Left colon (tissue), 2 donors: ENCODE measurements at places on chromosomes 2 and 18. TPM values are rescaled to one million over a fixed set of nuclear protein-coding genes. Genes with fewer than 3 reads are reported as not detected.

SERPINB3 gene
- not detected for total RNA-seq

ADD2 gene
- 0.21 TPM for total RNA-seq

MC5R gene
- not detected for total RNA-seq

LRP2 gene
- total RNA-seq = not detected

ELOA2 gene
- total RNA-seq = not detected

RFX8 gene
- total RNA-seq = not detected

ASB18 gene
- total RNA-seq = not detected

GRCh38 chr2:182173944-182174622, 188.4 kb downstream of the PPP1R1C start:
- DNase-seq = no peak

DNA sequence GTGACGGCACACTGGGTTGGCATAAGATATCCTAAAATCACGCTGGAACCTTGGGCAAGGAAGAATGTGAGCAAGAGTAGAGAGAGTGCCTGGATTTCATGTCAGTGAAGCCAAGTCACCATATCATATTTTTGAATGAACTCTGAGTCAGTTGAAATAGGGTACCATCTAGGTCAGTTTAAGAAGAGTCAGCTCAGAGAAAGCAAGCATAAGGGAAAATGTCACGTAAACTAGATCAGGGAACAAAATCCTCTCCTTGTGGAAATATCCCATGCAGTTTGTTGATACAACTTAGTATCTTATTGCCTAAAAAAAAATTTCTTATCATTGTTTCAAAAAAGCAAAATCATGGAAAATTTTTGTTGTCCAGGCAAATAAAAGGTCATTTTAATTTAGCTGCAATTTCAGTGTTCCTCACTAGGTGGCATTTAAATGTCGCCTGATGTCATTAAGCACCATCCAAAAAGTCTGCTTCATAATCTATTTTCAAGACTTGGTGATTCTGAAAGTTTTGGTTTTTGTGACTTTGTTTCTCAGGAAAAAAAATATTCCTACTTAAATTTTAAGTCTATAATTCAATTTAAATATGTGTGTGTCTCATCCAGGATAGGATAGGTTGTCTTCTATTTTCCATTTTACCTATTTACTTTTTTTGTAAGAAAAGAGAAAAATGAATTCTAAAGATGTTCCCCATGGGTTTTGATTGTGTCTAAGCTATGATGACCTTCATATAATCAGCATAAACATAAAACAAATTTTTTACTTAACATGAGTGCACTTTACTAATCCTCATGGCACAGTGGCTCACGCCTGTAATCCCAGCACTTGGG, 19.6 kb downstream of the RSAD2 start:
- DNase-seq = no peak

- no peak for DNase-seq
These were observed 39.8 kb downstream of the NUP35 start for GRCh38 chr2:183163821-183164649.

DNA sequence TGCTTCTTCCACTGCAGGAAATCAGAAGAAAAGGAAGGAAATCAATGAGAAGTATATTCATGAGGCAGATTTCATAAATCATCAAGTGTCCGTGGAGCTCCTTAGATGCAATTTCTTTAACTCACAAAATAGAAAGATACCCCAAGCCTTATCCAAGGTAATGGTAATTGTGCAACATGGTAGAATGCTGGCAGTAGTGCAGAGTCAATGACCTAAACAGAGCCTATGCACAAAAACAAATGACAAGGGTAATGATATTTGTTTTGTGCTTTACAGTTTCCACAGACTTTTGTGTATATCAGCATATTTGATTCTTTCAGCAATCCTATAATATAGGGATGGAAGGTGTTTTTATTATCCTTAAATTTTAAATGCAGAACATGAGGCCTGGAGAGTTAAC, 102.7 kb downstream of the SETBP1 start:
- DNase-seq = no peak

DNA sequence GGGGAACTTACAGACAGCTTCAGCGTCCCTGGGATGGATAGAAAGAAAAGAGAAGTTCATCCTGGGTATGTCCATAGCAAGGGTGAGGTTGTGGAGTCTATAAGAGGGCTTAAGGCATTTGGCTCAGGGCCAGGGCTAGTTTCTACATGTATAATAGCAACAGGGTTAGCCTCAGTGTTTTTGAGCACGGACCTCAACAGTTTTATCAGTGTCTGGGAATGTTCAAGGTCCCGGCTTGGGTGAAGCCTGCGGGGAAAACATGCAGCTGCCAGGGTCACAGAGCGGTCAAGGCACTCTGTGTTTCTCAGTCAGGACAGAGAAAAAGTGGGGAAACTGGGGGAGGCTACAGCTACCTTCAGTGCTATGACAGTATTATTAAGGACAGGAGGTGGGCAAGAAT, 427.7 kb upstream of the HS6ST1 start:
- no peak for DNase-seq

GRCh38 chr2:217981971-217982370, 20.8 kb downstream of the TNS1 start:
- DNase-seq = no peak

DNA sequence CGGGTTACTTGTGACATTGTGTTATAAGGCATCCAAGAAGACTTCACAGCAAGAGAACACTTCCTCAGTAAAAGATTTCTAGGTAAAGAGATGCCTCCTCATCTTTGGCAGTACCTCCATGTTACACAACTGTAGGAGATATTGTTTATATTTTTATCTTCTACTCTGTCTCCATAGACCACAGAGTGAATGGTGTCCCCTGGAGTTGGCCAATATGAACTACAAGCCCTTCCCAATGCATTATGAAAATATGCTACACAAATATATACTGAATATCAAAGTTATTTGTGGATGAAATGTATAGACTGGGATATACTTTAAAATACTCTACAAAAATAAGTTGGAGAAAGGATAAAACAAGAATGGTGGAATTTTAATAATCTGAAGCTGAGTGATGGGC, 46.7 kb downstream of the MBOAT2 start:
- DNase-seq = no peak

- no peak for DNase-seq
These were observed 26.8 kb downstream of the ADRA2B start for GRCh38 chr2:96089356-96090195.

- no peak for DNase-seq
These were observed 113.1 kb downstream of the SPP2 start for GRCh38 chr2:234163510-234164045.

DNA sequence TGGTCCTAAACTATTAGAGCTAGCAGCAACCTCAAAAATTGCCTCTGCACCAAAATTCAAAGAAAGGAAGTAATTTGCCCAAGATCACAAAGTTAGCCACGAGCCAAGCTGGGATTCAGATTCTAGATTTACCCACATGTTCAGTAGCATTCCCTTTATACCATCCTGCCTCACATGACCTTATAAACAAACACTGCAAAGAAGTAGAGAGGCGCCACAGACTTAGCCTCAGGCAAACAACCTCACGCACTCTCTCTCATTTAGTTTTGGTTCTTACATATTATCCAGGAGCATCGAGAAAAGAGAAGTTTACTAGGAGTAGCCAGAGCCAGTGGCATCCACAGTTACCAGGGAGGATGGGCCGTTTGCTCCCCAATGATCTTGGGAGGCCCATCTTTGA, 226.6 kb downstream of the OSR1 start:
- no peak for DNase-seq

DNA sequence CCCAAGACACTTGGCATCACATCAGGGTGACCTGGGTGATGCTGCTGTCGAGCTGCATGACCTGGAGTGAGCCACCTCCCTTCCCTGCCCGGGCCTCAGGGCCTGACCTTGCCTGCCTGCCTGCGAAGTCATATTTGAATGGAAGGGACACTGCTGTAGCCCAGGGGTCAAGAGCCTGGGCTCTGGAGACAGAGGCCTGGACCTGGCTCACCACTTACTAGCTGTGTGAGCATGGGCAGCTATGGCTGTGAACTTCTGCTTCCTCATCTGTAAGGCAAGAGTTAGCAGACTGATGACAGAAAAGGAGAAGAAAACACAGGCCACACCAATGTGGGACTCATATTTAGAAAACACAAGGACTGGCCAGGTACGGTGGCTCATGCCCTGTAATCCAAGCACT, 118.7 kb downstream of the ZFP36L2 start:
- no peak for DNase-seq

DNA sequence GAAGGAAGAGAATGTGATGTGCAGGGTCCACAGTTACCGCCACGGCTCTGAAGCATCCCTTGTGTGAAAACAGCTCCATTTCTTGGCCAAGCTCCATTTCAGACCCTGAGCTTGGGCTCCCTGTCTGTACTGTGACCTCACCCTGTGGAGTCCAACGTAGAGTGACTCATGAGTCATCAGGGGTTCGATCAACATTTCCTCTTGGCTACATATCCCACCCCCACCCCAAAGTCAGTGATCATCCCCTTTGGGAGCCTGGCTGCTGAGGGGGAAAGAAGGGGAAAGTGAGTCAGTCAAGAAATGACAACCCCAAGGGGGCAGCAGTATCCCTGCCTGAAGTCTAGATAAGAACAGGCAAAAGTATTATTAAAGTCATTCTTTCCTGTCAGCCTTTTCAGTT, 62.2 kb downstream of the PAPOLG start:
- DNase-seq = no peak

GRCh38 chr2:224591220-224591619, 6.1 kb upstream of the CUL3 start:
- no peak for DNase-seq

GRCh38 chr2:228675091-228675490, 493.6 kb upstream of the SPHKAP start:
- no peak for DNase-seq

- DNase-seq = no peak
These were observed 18.5 kb upstream of the NMS start for GRCh38 chr2:100451734-100452133.

- DNase-seq = no peak
These were observed 8.3 kb downstream of the SATB2 start for GRCh38 chr2:199449455-199449854.

DNA sequence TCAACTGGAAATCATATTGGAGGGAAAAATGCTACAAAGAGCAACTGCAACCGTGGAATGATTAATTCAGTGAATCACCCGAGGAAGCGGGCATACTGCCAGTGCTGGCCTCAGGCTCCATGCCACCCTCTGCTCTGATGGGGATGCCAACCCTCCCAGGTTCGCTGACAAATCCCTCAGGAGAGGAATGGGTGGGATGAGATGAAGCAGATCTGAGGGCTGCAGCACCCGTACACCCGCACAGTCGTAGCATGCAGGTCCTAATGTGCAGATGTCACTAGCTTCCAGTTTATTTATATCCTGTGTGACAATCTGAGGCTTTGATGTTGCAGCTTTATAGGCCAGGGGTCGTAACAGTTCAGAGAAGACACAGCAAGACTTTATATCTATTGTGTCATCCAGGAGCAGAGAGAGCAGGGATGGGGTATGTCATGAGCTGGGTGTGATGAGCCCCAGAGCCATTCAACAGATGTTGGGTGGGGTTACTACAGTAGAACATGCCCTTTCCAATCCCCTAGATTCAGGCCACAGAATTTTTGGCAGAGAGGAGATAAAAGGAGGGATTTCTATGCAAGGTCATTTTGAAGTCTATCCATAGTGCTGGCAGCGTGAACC, 44.6 kb downstream of the DPP4 start:
- no peak for DNase-seq

DNA sequence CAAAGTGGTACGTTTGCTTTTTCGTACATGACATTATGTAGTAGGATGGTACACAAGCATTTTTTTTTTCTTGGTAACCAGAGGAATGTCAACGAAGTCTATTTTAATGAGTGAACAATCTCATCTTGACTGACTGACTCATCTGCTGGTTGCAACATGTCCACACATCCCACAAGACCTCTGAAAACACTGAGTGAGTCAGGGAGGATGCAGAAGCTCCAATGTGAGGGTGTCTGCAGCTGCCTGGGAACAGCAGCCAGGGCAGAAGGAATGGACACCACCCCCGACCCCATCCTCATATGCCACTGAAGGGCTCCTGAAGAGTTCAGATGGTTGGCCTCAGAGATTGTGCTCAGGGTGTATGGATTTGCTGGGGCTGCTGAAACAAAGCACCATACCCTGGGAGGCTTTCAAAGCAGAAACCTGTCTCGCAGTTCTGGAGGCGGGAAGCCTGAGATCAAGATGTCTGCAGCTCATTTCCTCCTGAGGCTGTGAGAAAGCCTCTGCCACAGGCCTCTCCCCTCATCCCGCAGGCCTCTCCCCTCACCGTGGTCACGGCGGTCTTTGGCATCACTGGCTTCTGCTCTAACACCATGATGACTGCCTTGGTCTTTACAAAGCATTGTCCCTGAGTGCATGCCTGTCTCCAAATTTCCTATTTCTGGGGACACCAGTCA, 124.6 kb downstream of the LRATD1 start:
- no peak for DNase-seq
